Bladder microvascular endothelial cell (primary cell): ENCODE measurements at places on chromosomes 12 and 14. TPM values are rescaled to one million over a fixed set of nuclear protein-coding genes. Genes with fewer than 3 reads are reported as not detected.

PRIMA1 gene
- not detected in 2 replicates for total RNA-seq

IGFBP6 gene
- 7.0 and 44.7 TPM in 2 replicates for total RNA-seq

C12orf76 gene
- total RNA-seq = 9.4 and 20.3 TPM in 2 replicates

CLEC4D gene
- total RNA-seq = not detected in 2 replicates
